ENCODE measurements at places on chromosomes 7 and 10.

GRCh38 chr10:114526126-114526503, 121.8 kb upstream of the AFAP1L2 start:
- DNase-seq = peak; percentile 48

- peak; percentile 12 for DNase-seq
These were observed 129.5 kb downstream of the KLF6 start for GRCh38 chr10:3655528-3655927.

DNA sequence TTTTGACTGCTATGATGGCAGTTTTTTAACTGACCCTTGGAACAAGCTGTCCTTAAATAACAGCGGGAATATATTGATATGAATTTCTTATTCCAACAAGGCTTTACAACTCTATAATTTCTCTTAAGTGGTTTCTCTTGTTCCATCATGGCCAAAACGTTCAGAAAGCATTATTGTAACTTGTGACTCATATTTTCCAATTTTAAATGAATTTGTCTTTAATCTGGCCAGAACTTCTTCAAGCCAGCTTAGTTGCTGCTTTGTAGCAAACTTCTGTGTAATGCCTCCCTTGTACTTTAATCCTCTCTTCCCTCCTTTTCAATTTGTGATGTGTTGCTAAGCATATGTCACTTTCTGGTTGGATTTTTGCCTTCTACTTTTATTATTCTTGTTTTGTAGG, 271.9 kb downstream of the KIF20B start:
- no peak for DNase-seq

DNA sequence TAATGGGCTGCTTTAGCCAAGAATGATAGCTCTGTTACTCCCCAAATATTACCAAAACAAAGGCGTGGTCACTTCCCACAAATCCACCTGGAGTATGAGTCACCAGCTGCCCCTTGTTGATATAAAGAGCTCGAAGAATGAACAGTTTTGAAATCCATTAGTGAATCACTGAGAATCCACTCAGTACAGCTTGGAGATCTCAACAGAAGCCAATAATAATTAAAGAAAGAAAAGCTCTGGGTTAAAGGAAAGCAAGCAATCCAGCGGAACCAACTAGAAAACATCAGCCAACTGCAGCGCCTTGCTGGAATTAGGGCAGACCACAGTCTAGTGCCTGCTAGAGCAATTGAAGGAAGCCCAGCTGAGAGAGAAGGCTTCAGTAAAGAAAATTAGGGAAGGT, 576.0 kb upstream of the C7orf33 start:
- no peak for DNase-seq

DNA sequence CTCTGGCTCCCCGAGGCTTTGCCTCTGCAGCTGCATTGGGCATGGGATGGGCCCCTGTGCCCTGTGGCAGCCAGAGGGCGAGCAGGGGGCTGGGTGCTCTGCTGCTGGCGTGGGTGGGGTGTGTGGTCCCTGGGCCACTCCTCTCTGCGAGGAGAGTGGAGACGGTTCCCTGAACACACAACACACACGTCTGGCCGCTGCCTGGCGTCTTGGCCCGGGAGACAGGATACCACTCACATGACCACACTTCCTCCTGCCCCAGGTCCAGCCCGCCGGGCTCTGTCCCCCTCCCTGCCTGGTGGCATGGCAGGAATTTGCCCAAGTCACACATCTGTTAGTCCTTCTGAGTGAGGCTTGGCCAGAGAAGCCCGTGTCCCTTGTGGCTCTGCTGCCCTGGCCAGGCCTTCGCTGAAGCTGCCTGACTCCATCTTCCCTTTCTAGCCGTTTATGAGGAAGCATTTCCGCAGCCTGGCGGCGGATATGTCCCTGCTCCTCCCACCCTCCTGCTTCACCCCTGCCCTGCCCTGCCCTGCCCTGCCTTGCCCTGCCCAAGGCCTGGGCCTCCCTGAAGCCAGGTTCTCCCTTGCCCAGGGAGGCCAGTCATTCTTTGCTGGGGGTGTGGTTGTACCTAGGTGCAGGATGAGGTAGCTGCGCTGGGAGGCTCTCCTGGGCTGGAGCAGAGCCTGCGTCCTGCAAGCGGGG, 3.0 kb downstream of the BRI3 start:
- DNase-seq = peak; percentile 80

DNA sequence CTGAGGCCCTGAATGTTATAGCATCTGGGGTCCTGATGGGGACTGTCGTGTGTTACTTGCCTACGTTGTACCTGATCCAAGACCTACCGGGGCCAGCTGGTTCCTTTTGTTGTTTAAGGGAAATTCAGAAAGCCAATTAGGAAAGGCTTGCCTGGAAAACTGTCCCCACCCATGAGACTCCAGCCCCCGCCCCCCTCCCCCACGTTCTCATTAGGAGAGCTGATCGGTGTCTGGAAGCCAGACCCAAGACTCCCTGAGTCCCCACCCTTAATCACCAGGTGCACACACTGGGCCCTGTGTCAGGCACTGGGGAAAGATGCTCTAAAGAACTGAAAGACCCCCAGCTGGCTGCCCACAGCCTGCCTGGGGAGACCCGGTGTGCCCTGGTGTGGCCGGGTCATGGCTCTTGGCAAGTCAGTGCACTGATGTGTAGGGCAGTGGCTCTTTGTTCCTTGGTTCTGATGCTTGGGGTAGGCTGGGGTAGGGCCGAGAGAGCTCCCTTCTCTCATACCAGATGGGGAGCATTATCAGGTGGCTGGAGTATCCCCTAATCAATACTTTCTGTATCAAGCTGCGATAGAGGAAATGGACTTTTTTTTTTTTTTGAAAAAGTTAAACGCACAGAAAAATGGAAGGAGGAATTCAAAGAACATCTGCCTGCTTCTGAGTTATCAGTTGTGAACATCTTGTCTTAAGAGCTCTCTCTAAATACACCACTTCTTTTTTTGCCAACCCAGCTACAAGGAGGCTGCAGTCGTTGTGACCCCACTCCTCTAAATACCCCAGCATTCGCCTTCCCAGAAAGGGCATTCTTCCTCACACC, 16.9 kb downstream of the TSPAN15 start:
- DNase-seq = no peak
